ENCODE measurements at places on chromosomes 7 and 10.

GRCh38 chr10:128280271-128280670 is 154.0 kb upstream of the MKI67 start:
- DNase-seq = no peak

- DNase-seq = no peak
These were observed 63.2 kb downstream of the EBF3 start for GRCh38 chr10:129900825-129901224.

GRCh38 chr10:119412244-119413092 is 130.1 kb downstream of the RGS10 start:
- no peak for DNase-seq

- DNase-seq = no peak
These were observed 1209.6 kb upstream of the C7orf33 start for GRCh38 chr7:147380926-147381325.

DNA sequence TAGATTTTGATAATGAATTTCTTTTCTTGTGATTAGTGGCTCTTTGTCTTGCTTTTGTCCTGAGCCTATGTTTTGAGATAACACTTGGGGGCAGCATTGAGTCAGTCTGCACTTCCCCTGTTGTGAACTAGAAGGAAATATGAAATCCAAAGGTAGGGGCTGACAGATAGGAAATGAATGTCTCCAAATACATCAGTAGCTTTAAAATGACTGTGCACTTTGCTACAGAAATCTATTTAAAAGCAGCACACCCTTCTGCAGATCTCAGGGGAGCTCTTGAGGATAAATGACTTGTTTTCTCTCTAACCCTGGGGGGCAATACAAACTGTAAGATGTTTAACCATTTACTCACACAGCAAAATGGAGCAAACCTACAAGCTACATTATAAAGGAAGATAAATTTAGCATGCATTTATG is 176.0 kb upstream of the MYO3A start:
- DNase-seq = no peak

- no peak for DNase-seq
These were observed 20.0 kb downstream of the LRRD1 start for GRCh38 chr7:92158660-92159575.

- no peak for DNase-seq
These were observed 248.9 kb downstream of the ABCA13 start for GRCh38 chr7:48420206-48420605.

Measured in esophagus squamous epithelium (tissue), 5 donors.